Esophagus squamous epithelium (tissue), 5 donors: ENCODE measurements at places on chromosomes 3 and 15. TPM values are rescaled to one million over a fixed set of nuclear protein-coding genes. Genes with fewer than 3 reads are reported as not detected.

HPS3 gene
- 4.3 TPM for total RNA-seq

ECE2 gene
- total RNA-seq, result not detected

TRIM59 gene
- 4.9 TPM for total RNA-seq

DNA sequence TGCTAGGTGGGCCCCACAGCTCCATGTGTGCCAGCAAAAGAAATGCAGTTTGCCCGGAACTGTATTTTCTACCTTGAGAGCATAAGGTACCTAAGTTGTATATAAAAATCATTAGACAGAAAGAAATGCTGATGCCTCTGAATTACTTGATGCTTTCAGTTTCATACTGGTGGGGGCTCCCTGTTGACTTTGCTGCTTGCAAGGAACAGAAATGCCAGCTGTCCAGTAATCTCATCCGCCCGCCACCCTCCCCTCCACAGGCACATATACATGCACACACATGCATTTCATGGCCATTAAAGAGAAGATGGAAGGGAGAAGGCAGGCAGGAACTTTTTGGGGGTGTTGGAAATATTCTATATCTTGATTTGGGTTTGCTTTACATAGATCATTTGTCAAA lies 38.4 kb downstream of the LIMD1 start:
- no peak for DNase-seq

GRCh38 chr3:149273096-149273751 lies 51.6 kb upstream of the CP start:
- no peak for DNase-seq

DNA sequence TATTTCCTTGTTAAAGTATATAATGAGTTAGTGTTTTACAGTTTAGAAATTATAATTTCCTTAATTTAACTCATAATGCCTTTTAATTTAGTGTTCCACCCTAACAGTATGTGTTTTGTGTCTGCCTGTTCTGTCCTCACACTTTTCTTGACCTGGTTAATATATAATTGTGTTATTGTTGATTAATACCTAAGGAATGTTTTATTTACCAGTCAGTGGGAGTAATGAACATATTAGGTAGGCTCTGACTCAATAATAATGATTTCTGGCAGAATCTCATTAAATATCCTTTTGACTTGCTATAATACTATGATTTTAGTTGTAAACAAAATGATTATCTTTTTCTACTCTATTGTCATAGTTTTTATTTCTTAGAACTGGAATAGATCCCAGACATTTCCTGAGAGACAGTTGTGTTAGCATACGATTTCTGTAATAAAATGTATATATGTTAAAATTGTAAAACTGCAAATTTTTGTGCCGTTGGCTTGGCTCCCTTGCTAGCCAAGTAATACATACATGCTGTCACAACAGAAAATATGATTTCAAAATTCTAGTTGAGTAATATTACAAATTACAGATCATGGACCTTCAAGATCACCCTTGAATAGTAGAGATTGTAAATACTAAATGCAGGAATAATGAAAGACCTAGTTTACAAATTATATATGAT lies 51.9 kb downstream of the RASA2 start:
- DNase-seq, result no peak

GRCh38 chr3:182697345-182697919 lies 95.9 kb upstream of the ATP11B start:
- no peak for DNase-seq

DNA sequence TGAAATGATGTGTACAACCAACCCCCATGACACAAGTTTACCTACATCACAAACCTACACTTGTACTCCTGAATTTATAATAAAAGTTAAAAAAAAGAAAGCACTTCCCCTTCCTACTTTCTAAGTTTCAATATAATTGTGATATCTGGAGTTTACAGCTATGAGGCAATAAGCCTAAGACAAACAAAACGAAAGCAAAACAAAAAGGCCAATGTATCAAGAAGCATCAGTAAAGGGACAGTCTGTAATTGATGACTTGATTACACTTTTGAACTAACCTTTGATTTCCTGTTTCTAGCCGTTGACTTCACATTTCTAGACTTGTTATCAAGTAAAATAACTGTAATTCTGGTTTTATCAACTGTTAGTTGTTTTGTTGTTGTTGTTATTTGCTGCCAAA lies 187.5 kb upstream of the CNTN3 start:
- no peak for DNase-seq
